Esophagus muscularis mucosa (tissue), 4 donors: ENCODE measurements at places on chromosomes 3 and 15. TPM values are rescaled to one million over a fixed set of nuclear protein-coding genes. Genes with fewer than 3 reads are reported as not detected.
A peak's percentile ranks its signal among the peaks of the same experiment; 100 is the strongest.

DNA sequence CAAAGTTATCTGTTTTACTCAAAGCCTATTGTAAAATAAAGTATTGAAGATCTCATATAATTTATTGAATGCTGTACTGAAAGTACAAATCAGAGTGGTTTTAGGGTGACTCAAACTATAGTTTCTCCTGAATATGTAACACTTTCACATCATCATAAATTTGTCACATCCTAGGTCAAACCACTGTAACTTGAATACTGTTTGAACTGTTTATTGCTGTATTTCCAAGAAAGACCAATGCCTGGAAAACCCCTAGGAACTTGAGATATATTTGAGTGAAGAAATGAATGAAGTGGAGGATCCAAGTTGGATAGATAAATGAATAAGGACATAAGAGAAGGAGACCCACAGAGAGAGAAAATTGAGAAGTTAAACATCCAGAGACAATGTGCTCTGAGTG lies 348.2 kb downstream of the GRM7 start:
- no peak overlapping the region for H3K27ac ChIP-seq
- no peaks in the 10 kb centered on the region for H3K27me3 ChIP-seq
- no peaks in the 10 kb centered on the region for H3K4me1 ChIP-seq

DNA sequence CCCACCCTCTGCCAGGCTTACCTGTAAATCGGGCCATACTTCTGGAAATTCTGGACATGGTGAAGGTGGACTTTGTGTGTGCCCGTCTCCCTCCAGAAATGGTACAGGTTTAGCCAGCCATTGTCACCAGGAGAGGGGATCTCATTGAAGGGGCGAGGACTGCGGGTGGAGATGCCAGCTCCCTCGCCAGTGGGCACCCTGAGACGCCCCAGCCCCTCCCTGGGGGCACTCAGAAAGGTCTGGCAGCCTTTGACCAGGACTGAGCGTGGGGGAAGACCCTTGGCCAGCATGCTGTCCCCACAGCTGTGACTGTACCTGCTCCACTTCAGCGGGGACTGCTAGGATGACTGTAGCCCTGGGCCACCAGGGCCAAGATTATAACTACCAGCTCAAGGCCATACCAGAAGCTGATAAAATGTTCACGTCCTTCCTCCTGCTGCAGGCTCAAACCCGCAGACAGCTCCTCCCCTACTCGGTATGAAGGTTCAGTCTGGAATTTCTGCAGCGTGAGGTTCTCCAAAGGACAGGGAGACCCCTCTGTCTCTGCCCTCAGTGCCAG lies at the start of gene CYP11A1:
CYP11A1 (minus strand) TSS at position 351 of the 559 bp plus-strand sequence; CDS start at position 290, 61 bp downstream.
- no peaks in the 10 kb centered on the region for H3K27me3 ChIP-seq
- H3K4me3 ChIP-seq: peak within 1 kb of the TSS; percentile 67
- no peak within 1 kb of the TSS for H3K27ac ChIP-seq

IL17RE gene
- 1.3 TPM for total RNA-seq

- no peak for DNase-seq
- no peaks in the 10 kb centered on the region for H3K4me1 ChIP-seq
- no peak overlapping the region for H3K27ac ChIP-seq
- no peaks in the 10 kb centered on the region for H3K36me3 ChIP-seq
Observed at GRCh38 chr3:191997093-191997492, 536.1 kb downstream of the PYDC2 start.
